CD8-positive, alpha-beta memory T cell (primary cell): ENCODE measurements at places on chromosomes 3 and 15. TPM values are rescaled to one million over a fixed set of nuclear protein-coding genes. Genes with fewer than 3 reads are reported as not detected.

- H3K36me3 ChIP-seq = no peaks in the 10 kb centered on the region
- H3K4me1 ChIP-seq = no peaks in the 10 kb centered on the region
- H3K27me3 ChIP-seq = no peaks in the 10 kb centered on the region
- no peak for DNase-seq
- no peak overlapping the region for H3K4me3 ChIP-seq
Measured at GRCh38 chr3:54783611-54784010, 144.2 kb downstream of the LRTM1 start.

DNA sequence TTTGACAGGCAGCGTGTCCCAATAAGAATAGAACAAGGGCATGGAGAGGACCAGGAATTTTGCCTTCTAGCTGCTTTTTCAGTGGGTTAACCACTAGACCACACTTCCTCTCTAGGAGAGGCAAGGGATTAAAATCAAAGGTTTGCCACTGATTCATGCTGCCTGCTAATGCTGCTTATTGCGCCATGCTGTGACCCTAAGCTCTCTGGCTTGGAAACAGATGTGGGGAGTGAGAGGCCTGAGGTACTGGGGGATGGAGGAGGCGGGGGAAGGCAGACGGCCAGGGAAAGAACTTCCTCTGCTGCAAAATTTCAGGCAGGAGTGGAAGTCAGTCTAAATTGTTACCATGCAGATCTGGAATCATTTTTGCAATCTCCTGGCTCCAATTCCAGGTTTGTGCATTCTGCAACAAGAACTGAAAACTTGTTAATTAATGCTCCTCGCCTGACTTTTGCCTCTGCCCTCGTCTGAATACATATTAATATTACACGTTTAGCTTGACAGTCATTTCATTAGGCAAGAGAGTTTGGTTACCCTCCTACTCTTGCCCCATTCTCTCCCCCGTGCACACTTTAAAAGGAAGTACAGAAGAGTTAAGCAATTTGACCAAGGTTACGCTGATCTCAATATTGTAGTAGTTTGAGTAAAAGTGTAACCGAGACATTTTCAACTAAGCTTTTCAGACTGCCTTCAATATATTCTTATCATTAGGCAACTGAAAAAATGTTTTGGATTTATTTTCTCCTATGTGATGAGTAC is 121.7 kb upstream of the SPRED1 start:
- no peak overlapping the region for H3K4me3 ChIP-seq
- no peaks in the 10 kb centered on the region for H3K4me1 ChIP-seq
- no peak for DNase-seq
- no peak overlapping the region for H3K27ac ChIP-seq

DNA sequence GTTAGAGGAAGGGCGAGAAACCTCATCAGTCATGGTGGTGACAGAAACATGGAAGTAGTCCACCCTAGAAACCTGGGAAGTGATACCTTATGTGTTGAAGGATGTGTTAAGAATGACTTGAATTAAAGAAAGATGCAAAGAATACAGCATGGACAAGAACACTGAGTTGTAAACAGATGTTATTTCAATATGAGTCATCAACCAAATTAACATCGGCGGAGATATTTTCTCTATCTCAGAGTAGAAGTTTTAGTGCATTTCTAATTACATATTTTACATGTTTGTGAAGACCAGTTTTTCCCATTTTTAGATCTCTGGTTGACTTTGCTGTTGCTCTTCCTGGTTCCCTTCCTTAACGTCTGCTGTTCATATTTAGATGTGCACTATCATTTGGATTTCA is 268.8 kb upstream of the TBL1XR1 start:
- H3K27me3 ChIP-seq = no peaks in the 10 kb centered on the region
- no peak overlapping the region for H3K27ac ChIP-seq
- DNase-seq = no peak
- no peaks in the 10 kb centered on the region for H3K4me1 ChIP-seq

DNA sequence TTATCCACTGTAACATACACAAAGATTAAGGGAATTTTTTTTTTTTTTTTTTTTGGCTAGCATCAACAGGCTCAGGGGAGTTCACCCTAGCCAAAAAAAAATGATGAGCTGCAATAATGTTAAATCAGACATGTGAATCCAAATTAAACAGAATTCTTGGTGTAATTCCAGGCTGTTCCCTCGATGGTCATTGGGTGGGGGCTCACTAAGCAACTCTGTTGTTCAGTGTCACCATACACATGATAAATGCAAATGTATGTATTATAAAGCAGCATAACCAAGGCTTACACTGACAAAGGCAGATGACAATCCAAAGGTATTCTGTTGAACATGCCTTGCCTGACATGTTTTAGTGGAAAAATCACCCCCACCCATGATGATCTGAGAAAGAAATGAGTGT is 29.0 kb downstream of the IL1RAP start:
- H3K36me3 ChIP-seq = no peaks in the 10 kb centered on the region
- no peak for DNase-seq
- no peaks in the 10 kb centered on the region for H3K4me1 ChIP-seq
- H3K27me3 ChIP-seq = no peaks in the 10 kb centered on the region
- no peak overlapping the region for H3K4me3 ChIP-seq

- no peaks in the 10 kb centered on the region for H3K27me3 ChIP-seq
- no peak for DNase-seq
- H3K27ac ChIP-seq = no peak overlapping the region
- H3K4me3 ChIP-seq = no peak overlapping the region
Measured at GRCh38 chr3:172182797-172183196, 143.4 kb downstream of the FNDC3B start.

GRCh38 chr3:61687206-61687605 is 125.8 kb downstream of the PTPRG start:
- H3K27ac ChIP-seq = no peak overlapping the region
- no peaks in the 10 kb centered on the region for H3K36me3 ChIP-seq
- H3K4me3 ChIP-seq = no peak overlapping the region
- no peaks in the 10 kb centered on the region for H3K4me1 ChIP-seq

GRCh38 chr3:156761713-156762451 is 64.3 kb upstream of the LEKR1 start:
- no peaks in the 10 kb centered on the region for H3K27me3 ChIP-seq
- H3K36me3 ChIP-seq = no peaks in the 10 kb centered on the region
- no peaks in the 10 kb centered on the region for H3K4me1 ChIP-seq
- no peak overlapping the region for H3K27ac ChIP-seq

DNA sequence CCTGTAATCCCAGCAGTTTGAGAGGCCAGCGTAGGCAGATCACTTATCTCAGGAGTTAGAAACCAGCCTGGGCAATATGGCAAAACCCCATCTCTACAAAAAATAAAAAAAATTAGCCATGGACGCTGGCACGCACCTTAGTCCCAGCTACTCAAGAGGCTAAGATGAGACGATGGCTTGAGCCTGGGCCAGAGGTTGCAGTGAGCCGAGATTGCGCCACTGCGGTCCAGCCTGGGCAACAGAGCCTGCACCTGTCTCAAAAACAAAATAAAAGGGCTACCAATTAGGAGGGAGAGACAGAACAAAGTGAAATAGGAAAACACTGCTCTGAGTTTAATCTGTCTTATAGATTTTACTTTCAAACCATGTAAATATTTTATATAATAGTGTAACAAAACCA is 33.8 kb downstream of the MSL2 start:
- no peak for DNase-seq
- no peak overlapping the region for H3K4me3 ChIP-seq
- H3K27me3 ChIP-seq = no peaks in the 10 kb centered on the region
- H3K27ac ChIP-seq = no peak overlapping the region
- H3K36me3 ChIP-seq = no peaks in the 10 kb centered on the region

GRCh38 chr15:45101749-45102148 is 12.2 kb downstream of the DUOX2 start:
- H3K4me3 ChIP-seq = no peak overlapping the region
- no peaks in the 10 kb centered on the region for H3K27me3 ChIP-seq
- no peaks in the 10 kb centered on the region for H3K36me3 ChIP-seq

- H3K27me3 ChIP-seq = no peaks in the 10 kb centered on the region
- no peaks in the 10 kb centered on the region for H3K36me3 ChIP-seq
- H3K4me3 ChIP-seq = no peak overlapping the region
- DNase-seq = no peak
Measured at GRCh38 chr3:89966877-89967665, 859.6 kb downstream of the EPHA3 start.

The TIMP4 gene
- not detected for total RNA-seq

The CYP8B1 gene
- not detected for total RNA-seq

The COL8A1 gene
- not detected for total RNA-seq

The CCDC33 gene
- total RNA-seq = not detected

The NOX5 gene
- total RNA-seq = not detected

The GASK1A gene
- not detected for total RNA-seq

The DUOXA1 gene
- total RNA-seq = 0.09 TPM
